ENCODE measurements at places on chromosomes 4 and X. TPM values are rescaled to one million over a fixed set of nuclear protein-coding genes. Genes with fewer than 3 reads are reported as not detected.

DNA sequence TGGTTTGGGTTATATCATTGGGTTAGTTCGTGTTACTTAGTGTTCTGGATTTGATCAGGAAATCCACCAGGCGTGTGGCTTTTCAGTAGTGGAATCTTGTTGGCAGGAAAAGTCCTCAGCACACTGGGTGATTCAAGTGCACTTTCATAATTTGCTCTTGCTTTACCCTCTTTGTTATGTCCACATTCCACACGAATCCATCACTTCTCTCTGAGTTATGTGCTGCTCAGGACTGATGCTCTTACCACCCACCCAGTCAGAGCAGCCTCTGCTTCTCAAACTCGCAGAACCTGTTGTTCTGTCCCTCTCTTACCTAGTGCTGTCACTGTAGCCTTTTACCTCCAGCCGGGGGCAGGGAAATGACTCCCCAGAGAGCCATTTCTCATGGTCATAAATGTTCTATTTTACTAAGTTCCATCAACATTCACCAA, 37.2 kb upstream of the SCRG1 start:
- H3K4me3 ChIP-seq: no peak overlapping the region
- H3K4me1 ChIP-seq: no peaks in the 10 kb centered on the region
- no peaks in the 10 kb centered on the region for H3K27me3 ChIP-seq
- H3K36me3 ChIP-seq: no peaks in the 10 kb centered on the region
- no peak overlapping the region for H3K27ac ChIP-seq
- no peak for DNase-seq

GRCh38 chr4:82017680-82018079, 356.1 kb downstream of the HNRNPD start:
- no peak for DNase-seq
- no peaks in the 10 kb centered on the region for H3K4me1 ChIP-seq
- H3K36me3 ChIP-seq: no peaks in the 10 kb centered on the region
- no peak overlapping the region for H3K27ac ChIP-seq

DNA sequence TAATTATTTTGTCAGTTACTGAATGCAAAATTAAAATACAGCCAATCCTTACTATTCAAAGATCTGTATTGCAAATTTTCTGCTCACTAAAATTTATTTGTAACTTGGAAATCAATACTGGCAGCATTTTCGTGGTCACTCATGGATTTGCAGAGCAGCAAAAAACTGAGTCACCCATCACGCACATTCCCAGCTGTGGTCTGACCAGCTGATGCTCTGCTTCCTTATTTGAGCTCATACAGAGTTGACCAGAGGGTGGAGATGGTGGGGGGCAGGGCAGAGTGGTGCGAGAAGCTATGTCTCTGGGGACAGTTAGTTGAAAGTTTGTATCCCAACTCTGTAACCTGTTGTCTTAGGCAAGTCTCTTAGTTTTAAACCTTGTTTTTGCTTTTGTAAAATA, 214.8 kb downstream of the SPCS3 start:
- no peak overlapping the region for H3K4me3 ChIP-seq
- no peak overlapping the region for H3K27ac ChIP-seq
- DNase-seq: no peak
- H3K4me1 ChIP-seq: peaks cover 4% of the 10 kb centered on the region
- H3K27me3 ChIP-seq: no peaks in the 10 kb centered on the region

GRCh38 chrX:24023972-24024669, 2.9 kb downstream of the KLHL15 start:
- H3K4me1 ChIP-seq: no peaks in the 10 kb centered on the region
- peaks cover 9% of the 10 kb centered on the region for H3K27me3 ChIP-seq
- peak overlapping the region; percentile 93 for H3K27ac ChIP-seq
- no peak for DNase-seq
- H3K4me3 ChIP-seq: peak overlapping the region; percentile 33
- H3K36me3 ChIP-seq: no peaks in the 10 kb centered on the region

- no peak overlapping the region for H3K27ac ChIP-seq
- H3K36me3 ChIP-seq: no peaks in the 10 kb centered on the region
- H3K4me1 ChIP-seq: no peaks in the 10 kb centered on the region
- DNase-seq: no peak
Measured at GRCh38 chr4:27702730-27703431, 842.2 kb downstream of the STIM2 start.

DNA sequence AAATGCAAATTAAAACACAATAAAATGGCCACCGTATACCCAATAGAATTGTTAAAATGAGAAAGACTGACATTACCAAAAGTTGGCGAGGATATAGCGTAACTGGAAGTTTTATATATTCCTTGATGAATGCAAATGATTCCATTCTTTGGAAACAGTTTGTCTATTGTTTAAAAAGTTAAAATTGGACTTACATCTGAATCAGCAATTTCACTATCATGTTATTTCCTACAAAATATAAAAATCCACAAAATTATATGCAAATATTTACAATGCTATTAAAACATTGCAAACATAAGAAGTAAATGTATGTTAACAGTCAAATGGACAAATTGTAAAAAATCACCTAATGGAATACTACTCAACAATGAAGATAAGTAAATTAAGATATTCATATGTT, 852.2 kb upstream of the NDST4 start:
- no peaks in the 10 kb centered on the region for H3K36me3 ChIP-seq
- no peak overlapping the region for H3K4me3 ChIP-seq
- no peaks in the 10 kb centered on the region for H3K27me3 ChIP-seq
- no peak for DNase-seq

DNA sequence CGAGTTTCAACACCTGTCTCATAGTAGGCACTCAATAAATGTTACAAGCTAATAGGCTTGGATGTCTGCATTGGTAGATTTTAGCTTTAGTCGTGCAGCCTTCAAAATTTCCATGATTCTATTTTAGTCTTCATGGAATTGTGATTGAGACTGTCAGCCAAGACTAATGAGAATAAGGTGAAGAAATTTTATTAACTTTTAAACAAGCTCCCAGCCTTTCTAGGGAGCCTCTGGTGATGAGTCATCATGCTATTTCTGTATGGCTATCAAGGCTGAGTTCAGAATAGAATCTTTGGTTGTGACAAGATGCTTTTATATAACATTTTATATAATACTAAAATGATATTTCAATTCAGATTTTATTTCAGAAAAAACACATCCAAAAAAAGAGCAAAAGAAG, 685.8 kb downstream of the GABRG1 start:
- no peaks in the 10 kb centered on the region for H3K27me3 ChIP-seq
- H3K27ac ChIP-seq: no peak overlapping the region
- H3K36me3 ChIP-seq: no peaks in the 10 kb centered on the region
- H3K4me3 ChIP-seq: no peak overlapping the region
- DNase-seq: no peak

DNA sequence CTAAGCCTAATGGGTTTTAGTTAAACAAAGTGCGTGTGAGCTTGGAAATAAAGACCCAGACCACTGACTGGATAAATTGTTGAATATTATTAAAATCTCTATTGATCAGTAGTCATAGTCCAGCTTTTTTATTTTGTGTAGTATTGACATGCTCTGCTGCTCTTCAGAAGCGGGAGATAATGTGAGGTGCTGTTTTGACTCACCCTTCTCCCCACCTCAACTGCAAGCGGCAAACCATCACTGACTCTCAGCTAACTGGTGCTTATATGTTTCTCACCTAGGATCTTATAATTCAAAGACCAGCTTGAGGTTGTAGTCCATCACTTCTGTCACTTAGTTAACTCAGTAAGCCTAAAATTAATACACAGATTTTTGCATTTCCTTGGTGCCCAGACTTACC, 72.2 kb downstream of the COMMD8 start:
- no peaks in the 10 kb centered on the region for H3K4me1 ChIP-seq
- H3K27me3 ChIP-seq: no peaks in the 10 kb centered on the region
- H3K27ac ChIP-seq: no peak overlapping the region
- no peaks in the 10 kb centered on the region for H3K36me3 ChIP-seq

- H3K27ac ChIP-seq: no peak overlapping the region
- H3K36me3 ChIP-seq: no peaks in the 10 kb centered on the region
- no peaks in the 10 kb centered on the region for H3K4me1 ChIP-seq
- no peaks in the 10 kb centered on the region for H3K27me3 ChIP-seq
- H3K4me3 ChIP-seq: no peak overlapping the region
- no peak for DNase-seq
Measured at GRCh38 chr4:110682311-110682710, 59.4 kb upstream of the PITX2 start.

DNA sequence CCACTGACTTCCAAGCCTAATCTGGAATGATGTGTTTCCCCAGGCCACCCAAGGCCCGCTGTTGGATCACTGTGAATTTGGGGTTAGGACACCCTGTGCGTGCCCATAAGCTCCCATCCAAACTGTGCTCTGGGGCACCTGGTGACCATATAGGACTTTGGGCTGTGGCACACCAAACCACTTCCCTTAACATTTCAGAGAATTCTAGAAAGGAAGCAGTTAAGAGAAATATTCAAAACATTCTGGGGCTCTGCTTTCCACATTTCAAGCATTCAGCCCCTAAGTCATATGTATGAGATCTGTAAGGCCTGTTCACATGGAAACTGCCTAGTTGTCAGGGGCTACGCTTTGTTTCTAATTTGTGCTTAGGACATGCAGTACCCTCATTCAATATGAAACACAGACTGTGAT, 14.4 kb downstream of the VGLL1 start:
- H3K27ac ChIP-seq: peak overlapping the region; percentile 38
- DNase-seq: no peak
- peaks cover 5% of the 10 kb centered on the region for H3K27me3 ChIP-seq
- no peaks in the 10 kb centered on the region for H3K36me3 ChIP-seq
- H3K4me3 ChIP-seq: no peak overlapping the region

DNA sequence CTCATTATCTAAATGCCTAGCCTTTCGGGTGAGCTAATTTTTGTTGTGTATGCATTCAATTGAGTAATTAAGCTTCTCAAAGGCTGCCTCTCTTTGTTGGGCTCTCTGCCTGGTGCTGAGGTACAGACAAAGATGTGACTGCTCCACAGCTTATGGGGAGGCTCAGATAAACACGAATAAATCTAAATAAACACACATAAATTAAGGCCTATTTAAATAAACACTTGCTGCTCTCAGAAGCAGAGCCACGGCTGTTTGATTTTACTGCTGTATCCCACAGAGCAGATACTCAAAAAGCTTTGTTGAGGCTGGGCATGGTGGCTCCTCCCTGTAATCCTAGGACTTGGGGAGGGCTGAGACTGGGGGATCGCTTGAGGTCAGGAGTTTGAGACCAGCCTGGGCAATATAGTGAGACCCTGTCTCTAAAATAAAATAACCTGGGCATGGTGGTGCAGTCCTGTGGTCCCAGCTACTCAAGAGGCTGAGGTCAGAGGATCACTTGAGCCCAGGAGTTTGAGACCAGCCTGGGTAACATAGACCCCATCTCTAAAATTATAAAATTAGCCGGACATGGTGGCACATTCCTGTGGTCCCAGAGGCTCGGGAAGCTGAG, 8.4 kb upstream of the CD99 start:
- H3K4me3 ChIP-seq: no peak overlapping the region
- H3K27me3 ChIP-seq: no peaks in the 10 kb centered on the region
- H3K27ac ChIP-seq: no peak overlapping the region

GRCh38 chr4:138978600-138978999, 37.0 kb upstream of the NOCT start:
- no peak for DNase-seq
- H3K4me3 ChIP-seq: no peak overlapping the region
- no peaks in the 10 kb centered on the region for H3K27me3 ChIP-seq
- H3K36me3 ChIP-seq: no peaks in the 10 kb centered on the region
- peaks cover 10% of the 10 kb centered on the region for H3K4me1 ChIP-seq
- H3K27ac ChIP-seq: no peak overlapping the region

- no peak overlapping the region for H3K27ac ChIP-seq
- no peaks in the 10 kb centered on the region for H3K27me3 ChIP-seq
- H3K36me3 ChIP-seq: no peaks in the 10 kb centered on the region
- H3K4me1 ChIP-seq: peaks cover 20% of the 10 kb centered on the region
Measured at GRCh38 chr4:173182403-173182802, 13.8 kb downstream of the GALNT7 start.

- H3K4me1 ChIP-seq: no peaks in the 10 kb centered on the region
- peaks cover 12% of the 10 kb centered on the region for H3K27me3 ChIP-seq
- H3K36me3 ChIP-seq: no peaks in the 10 kb centered on the region
- DNase-seq: no peak
- H3K27ac ChIP-seq: no peak overlapping the region
Measured at GRCh38 chrX:39247536-39247935, 446.3 kb downstream of the MID1IP1 start.

- H3K4me3 ChIP-seq: no peak overlapping the region
- H3K27me3 ChIP-seq: no peaks in the 10 kb centered on the region
- H3K4me1 ChIP-seq: no peaks in the 10 kb centered on the region
Measured at GRCh38 chr4:31104043-31104442, 383.9 kb downstream of the PCDH7 start.

DNA sequence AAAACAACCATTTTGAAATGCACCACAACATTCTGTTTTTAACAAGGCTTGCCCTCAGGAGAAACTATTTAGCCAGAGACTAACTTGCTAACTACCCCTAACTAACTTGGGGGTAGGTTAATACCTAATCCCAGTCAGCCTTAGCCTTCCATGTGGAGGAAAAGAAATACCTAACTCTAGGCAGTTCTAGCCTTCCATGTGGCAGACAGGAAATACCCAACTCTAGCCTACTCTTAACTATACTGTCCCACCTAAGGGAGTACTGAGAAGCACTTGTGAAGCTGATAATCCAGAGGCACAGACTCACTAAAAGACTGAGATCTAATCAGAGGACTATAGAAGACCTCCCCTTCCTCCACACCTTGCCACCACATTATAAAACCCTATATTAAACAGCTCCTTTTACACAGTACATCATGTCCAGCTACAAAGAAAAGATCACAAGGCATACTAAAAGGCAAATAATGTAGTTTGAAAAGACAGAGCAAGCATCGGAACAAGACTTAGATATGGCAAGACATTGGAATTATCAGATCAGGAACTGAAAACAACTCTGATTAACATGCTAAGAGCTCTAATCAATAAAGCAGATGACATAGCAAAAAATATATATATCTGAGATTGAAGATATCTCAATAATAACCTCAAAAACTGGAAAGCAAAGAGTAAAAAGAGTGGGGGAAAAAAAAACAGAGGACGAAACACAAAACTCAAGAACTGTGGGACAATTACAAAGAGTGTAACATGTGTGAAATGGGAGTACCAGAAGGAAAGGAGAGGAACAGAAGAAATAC, 52.2 kb downstream of the FRYL start:
- no peaks in the 10 kb centered on the region for H3K36me3 ChIP-seq
- no peak overlapping the region for H3K27ac ChIP-seq
- no peak for DNase-seq
- no peaks in the 10 kb centered on the region for H3K27me3 ChIP-seq
- peaks cover 29% of the 10 kb centered on the region for H3K4me1 ChIP-seq

DNA sequence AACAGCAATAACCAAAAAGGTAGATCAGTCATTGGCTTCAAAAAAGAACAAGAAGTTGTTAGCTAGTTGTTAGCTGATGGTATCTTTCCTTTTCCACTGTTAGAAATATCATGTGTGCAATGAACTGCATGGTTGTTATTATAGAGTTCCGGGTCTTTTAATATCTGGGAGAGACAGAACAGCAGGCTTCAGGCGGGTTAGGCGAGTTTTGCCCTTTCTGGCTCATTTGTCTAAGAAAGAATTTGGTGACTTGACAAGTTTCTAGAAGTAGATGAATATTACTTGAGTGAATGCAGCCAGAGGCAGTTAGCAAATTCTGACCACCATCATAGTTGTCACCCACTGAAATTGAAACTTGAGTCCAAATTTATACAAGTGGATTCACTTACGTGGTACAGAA, 88.9 kb upstream of the MID1 start:
- no peaks in the 10 kb centered on the region for H3K4me1 ChIP-seq
- H3K27ac ChIP-seq: no peak overlapping the region
- no peaks in the 10 kb centered on the region for H3K27me3 ChIP-seq
- H3K4me3 ChIP-seq: no peak overlapping the region

- H3K27ac ChIP-seq: no peak overlapping the region
- DNase-seq: no peak
Measured at GRCh38 chr4:26179316-26179760, 141.5 kb upstream of the RBPJ start.

The SAGE1 gene
- 0.03 TPM for polyA plus RNA-seq

The CT45A2 gene
- polyA plus RNA-seq: not detected

The POU3F4 gene
- not detected for polyA plus RNA-seq

The TLR10 gene
- polyA plus RNA-seq: 0.13 TPM

The CLGN gene
- 0.47 TPM for polyA plus RNA-seq

The SHOX gene
- not detected for polyA plus RNA-seq
